ENCODE measurements at places on chromosomes 11 and 22.

GRCh38 chr22:26592421-26592891 is 2.5 kb upstream of the TPST2 start:
- no peak for DNase-seq

- DNase-seq = no peak
Measured at GRCh38 chr11:126426820-126427749, 71.6 kb downstream of the ST3GAL4 start.

GRCh38 chr11:26761361-26761809 is 39.5 kb upstream of the SLC5A12 start:
- DNase-seq = no peak

- no peak for DNase-seq
Measured at GRCh38 chr11:78560826-78561484, 13.7 kb downstream of the NARS2 start.

DNA sequence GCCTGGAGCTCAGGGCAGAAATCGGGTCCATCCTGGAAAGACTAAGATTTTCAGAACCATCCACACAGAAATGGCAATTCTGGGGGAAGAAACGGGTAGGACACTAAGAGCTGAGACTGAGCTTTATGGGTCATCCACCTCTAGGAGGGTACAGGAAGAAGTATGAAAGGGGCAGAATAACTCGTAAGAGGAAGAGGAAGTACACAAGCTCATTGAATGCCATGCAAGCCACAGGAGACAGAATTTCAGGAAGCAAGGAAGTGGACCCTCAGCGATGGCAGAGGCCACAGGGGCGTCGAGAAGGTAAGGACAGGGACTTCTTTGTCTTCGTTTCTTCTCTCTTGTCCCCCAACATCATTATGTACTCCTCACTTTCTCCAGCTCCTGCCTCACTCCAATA is 169.6 kb downstream of the MAML2 start:
- DNase-seq = no peak

DNA sequence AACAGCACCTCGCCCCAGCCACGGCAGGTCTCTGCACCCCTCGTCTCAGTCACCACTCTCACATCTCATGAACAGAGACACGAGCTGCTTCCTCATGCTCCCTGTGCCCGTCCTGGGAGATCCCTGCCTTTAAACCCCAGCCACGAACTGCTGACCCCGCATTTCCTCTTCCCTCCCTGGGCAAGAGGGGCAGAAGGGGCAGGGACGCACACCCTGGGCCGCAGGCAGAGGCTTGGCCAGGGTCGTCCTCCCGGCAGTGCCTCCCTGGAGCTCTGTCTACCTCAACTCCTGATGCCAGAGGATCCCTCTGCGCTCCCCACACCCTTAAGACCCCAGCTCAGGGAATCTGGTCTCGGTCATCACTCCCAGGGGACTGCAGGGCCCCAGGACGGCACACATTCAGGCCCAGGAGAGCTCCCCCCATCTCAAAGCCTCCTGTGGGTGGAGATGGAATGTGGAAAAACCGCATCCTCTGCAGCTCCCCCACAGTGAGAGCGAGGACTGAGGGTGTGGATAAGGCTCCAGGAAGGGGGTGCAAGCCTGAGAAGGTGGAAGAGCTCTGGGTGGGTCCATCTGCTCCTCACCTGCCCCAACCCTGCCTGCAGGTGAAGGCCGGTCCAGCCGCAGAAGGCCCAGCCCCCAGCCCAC is 1.2 kb downstream of the BID start:
- no peak for DNase-seq

DNA sequence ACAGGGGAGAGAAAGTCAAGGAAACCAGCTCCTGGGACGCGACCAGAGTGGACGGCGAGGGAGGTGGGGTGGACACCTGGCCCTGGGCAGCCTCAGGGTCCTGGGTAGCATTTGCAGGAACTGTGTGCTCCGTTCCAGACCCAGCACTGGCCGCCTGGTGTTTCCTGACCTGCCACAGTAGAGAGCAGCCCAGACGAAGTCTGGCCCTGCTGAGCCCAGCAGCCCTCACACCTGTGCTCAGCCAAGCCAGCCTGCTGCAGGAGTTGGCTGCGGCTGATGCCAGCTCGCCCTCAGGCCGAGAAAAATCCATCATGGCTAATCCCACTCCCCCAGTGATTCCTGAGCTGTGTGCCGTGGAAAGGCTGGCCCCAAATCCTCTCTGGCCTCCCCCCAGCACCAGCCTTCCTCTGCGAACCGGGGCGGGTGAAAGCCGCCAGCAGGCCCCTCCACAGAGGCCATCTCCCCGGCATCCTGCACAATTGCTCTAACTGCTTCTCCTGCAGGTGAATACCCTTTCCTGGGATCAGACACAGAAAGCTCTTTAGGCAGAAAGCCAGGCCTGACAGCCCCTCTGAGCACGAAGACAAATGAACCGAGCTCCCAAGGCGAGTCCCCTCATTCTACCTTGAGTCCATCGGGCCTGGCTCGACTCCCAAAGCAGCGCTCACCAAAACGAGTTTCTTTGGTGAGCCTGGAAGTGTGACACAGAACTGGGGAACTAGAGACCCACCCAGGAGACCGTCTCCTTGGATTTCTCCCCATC is 88.6 kb downstream of the RTL6 start:
- DNase-seq = no peak

DNA sequence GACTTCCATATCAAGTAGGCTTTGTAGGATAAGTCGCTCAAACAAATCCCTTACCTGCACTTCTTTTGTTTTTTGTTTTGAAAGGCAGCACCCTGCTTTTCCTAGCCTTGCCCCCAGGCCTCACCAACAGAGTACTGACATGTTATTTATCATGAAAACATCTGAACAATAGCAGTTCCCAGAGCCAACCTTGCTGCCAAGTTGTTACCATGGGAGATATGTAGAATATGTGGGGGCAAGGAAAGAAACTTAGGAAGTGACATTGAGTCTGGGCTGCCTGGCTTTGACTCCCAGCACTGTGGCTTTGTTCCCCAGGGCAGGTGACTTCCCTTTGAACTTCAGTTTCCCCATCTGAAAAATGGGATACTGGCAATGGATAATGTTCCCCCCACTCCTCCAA is 53.4 kb upstream of the CRYBB3 start:
- no peak for DNase-seq

GRCh38 chr11:18013790-18014507 is 1.1 kb upstream of the SERGEF start:
- no peak for DNase-seq

DNA sequence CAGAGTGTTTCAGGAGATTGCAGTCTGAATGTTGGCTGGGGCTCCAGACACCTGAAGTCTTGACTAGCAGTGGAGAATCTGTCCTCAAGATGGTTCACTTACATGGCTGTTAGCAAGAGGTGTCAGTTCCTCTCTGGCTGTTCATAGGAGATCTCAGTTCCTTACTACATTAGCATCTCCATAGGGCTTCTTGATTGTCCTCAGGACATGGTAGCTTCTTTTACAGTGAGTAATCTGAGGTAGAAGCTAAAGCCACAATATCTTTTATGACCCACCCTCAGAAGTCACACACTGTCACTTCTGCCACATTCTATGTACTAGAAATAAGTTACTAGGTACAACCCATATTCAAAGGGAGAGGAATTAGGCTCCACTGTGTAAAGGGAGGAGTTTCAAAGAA is 10.5 kb upstream of the PATL1 start:
- DNase-seq = no peak

DNA sequence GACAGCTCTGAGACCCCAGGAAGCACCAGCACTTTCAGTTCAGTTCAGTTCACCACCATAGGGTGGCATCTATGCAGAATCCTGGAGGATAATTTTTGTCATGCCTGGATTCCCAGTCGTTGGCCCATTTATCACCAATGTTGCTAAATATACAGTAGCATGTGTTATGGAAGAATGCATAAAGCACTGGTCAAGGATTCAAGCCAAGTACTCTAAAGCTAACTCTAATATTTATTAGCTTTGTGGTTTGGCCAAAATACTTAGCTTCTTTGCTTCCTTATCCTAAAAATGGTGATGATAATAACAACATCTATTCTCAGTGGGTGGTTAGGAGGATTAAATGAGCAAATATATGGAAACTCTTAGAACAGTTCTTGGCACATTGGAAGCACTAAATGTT is 294.7 kb upstream of the ZC3H12C start:
- no peak for DNase-seq

GRCh38 chr11:95192717-95193116 is 38.3 kb downstream of the SESN3 start:
- no peak for DNase-seq

All from SHP77 (cell line).